ENCODE measurements at places on chromosomes 7 and 10. TPM values are rescaled to one million over a fixed set of nuclear protein-coding genes. Genes with fewer than 3 reads are reported as not detected.

Gene TSPAN15
- 7.8 TPM for total RNA-seq

Gene HOXA5
- not detected for total RNA-seq

Gene HTR5A
- not detected for total RNA-seq

Gene NPY4R2
- 0.13 TPM for total RNA-seq

Gene FAM237B
- total RNA-seq = not detected

Gene EMX2
- not detected for total RNA-seq

Data from H9 (cell line).